ENCODE measurements at places on chromosomes 12 and 14.

DNA sequence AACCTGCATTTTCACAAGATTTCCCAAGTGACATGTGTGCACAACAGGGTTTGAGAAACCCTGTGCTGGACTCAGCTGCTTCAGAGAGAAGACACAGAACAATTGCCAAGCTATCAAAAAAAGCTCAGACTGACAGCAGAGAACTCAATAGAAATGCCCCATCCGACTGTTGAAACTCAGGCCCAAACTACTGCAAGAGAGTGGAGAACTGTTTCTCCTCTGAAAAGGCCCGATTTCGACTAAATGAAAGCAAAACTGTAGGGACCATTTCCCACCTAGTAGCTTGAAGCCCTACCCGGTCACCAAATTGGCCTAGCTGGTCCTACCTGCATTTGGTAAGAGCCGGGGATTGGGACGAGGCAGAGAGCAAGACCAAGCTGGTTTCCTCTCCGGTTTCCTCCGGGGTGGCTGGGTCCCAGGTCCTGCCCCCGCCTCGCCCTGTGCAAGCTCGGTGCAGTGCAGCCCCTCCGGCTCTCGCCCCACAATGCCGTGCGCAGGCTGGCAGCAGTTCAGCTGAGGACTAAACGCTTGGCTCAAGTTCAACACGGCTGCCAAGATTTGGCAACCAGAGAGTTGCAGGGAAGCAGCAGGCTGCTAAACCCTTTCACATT, 1180.6 kb downstream of the VRK1 start:
- peak; percentile 45 for DNase-seq

DNA sequence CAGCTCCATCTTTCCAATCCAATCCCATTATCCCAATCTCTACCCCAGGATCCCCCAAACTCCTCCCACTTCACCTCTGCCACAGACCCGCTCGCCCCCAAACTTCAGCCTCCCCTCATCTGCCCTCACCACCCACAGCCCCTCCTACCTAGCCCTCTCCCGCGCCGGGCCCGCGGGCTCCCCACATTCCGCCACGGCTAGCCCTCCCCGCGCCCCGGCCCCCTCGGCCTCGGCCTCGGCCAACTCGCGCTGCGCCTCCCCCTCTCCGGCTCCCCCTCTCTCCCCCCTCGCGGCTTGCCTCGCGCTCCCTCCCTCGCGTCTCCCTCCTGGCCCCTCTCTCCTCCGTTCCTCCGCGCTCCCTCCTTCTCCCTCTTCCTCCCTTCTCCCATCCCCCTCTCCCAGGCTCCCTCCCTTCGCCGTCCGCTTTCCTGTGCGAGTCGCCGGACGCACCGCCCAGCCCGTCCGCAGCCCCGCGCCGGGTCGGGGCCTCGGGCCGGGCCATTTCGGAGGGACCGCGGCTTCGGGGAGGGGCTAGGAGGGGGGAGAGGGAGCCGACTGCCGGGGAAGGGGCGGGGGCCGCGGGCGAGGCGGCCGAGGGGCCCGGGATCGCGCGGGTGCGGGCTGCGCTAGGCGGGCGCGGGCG, at the start of gene ATN1:
TSS of gene ATN1 (plus strand) at position 581 of the 643 bp plus-strand sequence. CDS start 6,043 bp downstream, outside the sequence.
- no peak for DNase-seq

- no peak for DNase-seq
Measured at GRCh38 chr12:100553936-100554335, 19.5 kb upstream of the GAS2L3 start.

DNA sequence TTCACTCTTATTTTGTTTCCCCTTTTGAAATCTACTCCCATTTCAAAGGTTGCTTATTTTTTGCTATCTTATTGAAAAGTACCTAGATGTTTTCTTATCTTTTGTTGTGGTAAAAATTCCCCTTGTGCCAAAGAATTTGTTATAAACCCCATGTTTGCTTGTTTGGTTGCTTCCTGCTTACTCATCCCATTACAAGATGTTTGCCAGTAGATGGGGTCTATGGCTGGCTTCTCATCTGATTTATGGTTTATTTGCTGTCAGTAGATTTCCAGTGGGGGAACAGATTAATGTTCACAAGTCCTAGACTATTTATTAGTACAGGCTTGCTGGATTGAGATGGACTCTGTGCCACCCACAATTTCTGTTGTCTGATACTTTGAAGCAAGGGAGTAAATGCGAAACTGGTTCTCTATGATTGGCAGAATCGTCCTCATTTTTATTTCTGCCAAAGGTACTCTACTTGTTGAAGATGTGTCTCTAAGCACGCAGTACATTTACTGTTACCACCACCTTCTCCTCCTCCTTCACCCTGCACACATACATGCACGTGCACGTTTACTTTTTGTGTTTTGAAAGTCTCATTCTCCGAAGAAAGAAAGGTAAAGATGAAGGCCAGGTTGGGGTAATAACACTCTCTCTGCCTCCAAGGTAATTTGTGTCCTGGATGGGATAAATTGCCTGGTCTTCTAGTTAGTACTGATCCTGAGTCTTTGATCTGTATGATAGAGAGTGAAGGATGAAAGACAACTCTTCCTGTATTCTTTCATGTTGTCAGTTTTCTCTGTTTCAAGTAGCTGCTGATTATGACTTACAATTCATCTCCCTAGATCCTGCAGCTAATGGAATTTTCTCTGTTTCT, 117.2 kb upstream of the ATP2B1 start:
- no peak for DNase-seq

DNA sequence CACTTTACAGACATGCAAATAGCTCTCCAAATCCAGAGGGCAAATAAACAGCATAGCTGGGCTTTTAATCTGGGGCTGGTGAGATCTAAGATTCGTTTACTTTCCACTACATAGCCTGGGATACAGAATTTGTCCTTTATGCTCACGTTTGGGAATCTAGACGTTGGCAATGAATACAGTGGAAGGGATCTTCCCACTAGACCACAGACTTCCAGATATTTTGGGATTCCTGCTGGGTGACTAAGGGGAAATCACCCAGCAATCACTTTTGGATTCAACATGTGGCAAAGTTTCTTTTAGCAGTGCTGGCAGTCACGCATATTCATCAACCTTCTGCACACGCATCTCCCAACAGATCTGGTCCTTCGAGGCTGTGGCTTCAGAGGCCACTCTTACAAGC, 23.5 kb downstream of the APPL2 start:
- no peak for DNase-seq

- DNase-seq: no peak
Measured at GRCh38 chr12:71710276-71711125, 24.6 kb downstream of the TMEM19 start.

- no peak for DNase-seq
Measured at GRCh38 chr14:89015016-89015415, 190.6 kb downstream of the TTC8 start.

DNA sequence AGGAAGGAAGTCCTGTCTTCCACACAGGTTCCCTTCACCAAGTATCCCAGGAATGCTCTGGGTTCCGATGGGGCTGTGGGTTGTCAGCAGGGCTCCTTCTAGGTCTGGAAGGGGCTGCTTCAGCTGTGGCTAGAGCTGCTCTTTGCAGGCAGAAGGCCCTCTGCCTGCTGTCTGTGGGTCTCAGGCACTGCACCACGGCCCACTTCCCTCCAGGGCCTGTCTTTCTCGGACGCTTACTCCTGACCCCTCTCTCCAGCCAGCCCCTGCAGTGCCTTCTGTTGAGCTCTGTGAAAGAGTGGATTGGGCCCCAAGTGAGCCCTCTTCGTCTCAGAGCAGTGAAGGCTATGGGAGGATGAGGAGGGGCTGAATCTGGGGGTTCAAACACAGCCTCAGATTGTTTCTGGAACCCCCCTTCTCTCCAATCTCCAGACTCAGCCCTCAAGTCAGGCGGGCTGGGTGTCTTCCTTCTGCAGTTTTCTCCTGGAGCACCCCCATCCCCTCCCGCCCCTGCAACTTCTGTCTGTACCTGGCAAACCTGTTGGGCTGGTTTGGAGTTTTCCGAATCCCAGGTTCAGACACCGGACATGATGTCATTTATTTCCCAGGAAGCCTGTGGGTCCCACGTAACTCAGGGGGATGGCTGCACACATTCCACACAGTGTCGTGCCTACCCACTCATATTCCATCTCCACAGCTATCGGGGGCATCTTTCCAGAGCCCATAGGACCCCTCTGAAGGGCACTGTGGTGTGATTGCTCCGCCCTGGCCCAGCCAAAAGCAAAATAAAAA, 24.9 kb upstream of the SPPL3 start:
- DNase-seq: no peak

GRCh38 chr12:124827588-124828184, 36.0 kb downstream of the SCARB1 start:
- DNase-seq: no peak

- no peak for DNase-seq
Measured at GRCh38 chr14:31541702-31542101, 19.5 kb upstream of the NUBPL start.

GRCh38 chr12:19273482-19274330, 144.2 kb downstream of the PLEKHA5 start:
- no peak for DNase-seq

DNA sequence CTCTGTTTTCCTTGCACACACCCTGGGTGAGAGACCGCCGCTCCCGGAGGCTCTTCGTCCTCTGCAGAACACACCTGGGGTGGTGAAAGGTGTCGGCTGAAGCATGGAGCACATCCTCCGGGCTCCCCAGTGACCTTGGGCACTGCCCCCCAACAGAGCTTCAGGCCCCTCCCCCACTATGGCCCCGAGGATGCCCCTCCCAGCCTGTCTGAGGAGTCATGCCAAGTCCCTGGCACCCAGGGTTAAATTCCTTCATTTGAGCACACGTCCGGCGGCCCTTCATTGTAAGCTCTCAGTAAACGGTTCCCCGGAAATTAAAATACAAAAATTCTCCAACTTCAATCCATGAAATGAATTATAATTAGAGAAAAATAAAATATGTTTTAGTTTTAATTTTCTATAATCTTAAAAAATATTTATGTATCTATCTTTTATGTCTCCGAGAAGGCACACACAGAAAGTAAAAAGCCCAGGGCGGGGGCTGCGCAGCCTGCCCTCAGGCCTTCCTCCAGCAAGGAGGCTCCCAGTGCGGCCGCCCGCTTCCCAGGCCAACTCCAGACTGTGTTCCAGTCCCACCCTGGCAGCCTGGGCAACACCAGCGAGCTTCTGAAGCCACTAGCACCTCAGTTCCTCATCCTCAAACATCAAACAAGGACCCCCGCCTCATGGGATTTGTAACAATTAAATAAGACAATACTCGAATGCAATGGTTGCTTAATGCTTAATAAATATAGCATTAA, 63.5 kb downstream of the TMEM132D start:
- DNase-seq: no peak

DNA sequence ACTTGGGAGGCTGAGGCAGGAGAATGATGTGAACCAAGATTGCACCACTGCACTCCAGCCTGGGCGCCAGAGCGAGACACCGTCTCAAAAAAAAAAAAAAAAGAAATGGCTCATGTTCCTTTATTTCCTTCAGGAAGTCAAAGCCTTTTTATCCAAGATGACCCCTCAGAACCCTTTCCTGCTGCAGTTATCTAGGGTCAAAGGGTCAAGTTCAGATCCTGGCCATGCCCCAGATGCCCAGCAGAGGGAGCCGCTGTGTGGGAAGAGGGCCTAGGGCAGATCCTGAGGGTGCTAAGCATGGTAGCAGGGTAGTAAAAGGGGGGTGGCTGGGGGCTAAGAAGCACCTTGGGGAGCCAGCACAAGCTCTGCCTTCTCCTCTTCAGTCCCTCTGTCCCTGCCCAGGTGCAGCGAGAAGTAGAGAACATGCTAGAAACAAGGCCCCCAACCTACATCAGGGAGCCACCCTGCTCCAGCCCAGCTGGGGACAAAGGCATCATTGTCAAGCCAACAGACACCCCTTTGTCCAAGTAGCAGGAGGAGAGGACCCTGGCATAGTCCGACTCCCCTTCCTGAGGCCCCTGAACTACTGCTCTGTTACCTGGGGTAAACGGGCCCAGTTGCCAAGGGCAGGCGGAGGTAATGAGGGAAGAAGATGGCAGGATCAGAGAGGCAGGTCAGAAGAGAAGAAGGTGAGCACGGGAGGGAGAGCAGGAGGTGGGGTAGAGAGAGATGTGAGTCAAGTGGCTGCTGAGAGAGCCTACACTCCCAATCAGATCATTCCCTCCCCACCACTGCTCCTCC, 6.5 kb downstream of the NFE2 start:
- DNase-seq: no peak

DNA sequence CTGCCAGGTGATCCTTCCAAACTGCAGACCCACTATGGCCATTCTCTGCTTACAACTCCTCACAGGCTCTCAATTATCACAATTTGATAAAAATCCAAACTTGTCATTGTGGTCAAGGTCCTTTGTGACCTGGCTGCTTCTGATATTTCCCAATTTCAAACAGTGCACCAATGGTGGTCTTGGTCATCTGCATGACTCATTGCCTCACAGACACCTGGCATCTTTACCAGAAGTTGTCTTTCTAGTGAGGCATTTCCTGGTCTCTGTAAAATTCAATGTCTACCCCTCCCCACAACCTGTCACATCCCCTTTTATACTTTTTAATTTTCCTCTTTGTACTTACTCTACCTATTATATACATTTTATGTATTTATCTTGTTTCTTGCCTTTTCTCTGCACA, 17.8 kb upstream of the PAPOLA start:
- no peak for DNase-seq

- no peak for DNase-seq
Measured at GRCh38 chr12:132167611-132168310, 23.5 kb downstream of the NOC4L start.

DNA sequence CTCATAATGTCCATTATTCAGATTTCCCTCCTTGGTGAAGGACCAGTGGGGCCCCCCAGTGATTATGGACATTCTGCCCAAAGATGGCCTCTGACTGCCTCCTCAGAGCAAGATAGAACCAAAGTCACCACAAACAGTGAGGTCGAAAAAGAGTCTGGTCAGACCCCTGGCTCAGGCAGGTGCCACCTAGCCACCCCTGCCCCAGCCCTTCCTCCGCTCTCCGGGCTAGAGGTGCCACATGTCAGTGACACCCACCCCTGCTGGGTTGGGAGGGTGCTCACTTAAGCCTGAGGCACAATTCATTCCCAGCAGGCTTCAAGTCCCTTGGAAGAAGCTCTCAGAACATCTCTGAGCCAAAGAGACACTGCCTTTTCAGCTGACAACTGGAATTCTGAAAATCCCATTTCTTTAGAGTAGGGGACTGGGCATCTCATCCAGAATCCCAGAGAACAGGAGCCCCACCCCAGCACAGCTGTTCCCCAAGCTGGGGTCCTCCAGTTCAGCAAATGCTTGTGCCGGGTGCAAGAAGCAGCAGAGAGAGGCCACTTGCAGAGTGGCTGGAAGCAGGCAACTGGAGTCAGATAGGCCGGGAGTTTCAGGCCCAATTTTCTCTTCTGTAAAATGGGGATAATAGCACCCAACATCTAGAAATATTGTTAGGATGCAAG, 50.3 kb downstream of the ISCA2 start:
- DNase-seq: no peak

- DNase-seq: no peak
Measured at GRCh38 chr12:109482894-109483293, 5.5 kb downstream of the UBE3B start.

DNA sequence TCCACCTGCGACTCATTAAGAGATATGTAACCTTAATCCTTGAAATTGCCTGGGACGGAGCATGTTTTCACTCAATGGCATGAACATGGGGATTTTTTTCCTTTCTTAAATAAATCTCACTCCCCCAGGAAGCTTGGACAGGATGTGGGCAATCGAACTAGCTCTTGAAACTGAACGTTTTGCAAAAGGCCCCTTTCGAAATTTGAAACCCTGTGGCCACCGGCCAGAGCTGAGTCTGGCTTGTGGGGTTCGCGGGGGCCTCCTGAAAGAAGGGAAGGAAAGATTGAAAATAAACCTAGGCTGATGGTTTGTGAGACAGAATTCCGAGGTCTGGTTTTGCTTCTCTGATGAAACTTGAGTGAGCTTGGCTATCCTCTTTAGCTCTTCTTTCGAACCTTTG, 101.4 kb upstream of the RTL1 start:
- DNase-seq: no peak
